Inflammatory macrophage treated with lipopolysaccharide for 1 hour (primary cell): ENCODE measurements at places on chromosomes 4 and X.

DNA sequence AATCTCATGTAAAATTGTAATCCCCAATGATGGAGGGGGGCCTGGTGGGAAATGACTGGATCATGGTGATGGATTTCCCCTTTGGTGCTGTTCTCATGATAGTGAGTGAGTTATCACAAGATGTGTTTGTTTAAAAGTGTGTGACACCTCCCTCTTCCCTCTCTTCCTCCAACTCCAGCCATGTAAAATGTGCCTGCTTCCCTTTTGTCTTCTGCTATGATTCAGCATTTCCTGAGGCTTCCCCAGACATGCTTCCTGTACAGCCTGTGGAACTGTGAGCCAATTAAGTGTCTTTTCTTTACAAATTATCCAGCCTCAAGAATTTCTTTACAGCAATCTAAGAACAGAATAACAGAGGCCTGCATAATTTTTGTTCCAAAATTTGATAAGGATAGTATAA, 85.2 kb downstream of the ANAPC10 start:
- peak; percentile 49 for DNase-seq

DNA sequence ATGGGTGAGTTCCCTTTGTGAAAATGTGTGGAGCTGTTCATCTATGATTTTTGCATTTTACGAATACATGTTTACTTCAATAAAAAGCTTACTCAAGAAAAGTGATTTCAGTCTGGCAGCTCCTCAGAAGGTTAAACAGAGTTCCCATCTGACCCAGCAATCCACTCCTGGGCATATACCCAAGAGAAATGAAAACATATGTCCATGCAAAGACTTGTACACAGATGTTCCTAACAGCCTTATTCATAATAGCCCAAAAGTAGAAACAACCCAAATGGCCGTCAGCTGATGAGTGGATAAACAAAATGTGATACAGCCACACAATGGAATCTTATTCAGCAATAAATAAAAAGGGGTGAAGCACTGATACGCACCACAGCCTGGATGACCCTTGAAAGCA, 20.8 kb downstream of the CLCN4 start:
- DNase-seq, result no peak

- no peak for DNase-seq
These were observed 1153.8 kb downstream of the STIM2 start for GRCh38 chr4:28014469-28014868.

- no peak for DNase-seq
These were observed 216.5 kb upstream of the DKK2 start for GRCh38 chr4:107252571-107252970.
